ENCODE measurements at places on chromosomes 3 and 15.

GRCh38 chr3:195906865-195907683 lies 1.3 kb downstream of the TNK2 start:
- no peak for DNase-seq

DNA sequence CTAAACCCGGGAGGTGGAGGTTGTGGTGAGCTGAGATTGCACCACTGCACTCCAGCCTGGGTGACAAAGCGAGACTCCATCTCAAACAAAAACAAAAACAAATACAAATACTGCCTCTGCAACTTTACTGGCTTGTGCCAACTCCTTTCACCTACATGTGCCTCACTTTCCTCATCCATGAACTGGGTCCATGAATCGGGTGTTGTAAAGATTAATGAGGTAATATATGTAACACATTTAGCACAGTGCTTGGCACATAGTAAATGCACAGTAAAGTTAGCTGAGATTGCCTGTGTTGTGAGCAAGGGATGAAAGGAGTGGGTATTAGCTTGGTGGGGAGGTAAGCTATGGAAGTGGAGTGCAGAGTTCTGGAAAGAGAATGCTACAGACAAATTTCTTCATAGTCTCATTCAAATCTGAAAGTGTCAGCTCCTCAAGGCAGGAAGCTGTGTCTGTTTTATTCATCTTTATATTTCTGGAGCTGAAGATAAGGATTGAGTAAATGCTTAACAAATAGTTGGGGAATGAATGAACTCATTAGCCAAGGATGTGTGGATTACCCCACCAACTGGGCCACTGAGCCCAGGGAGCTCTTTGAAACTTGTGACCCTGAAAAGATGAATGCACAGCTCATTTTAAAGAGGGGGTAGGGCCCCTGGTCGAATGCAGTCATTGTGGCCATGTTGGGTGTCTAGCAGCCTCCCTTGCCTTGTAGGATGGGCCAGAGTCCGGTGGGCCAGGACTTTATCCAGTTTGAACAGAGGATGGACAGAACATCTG lies 7.7 kb upstream of the CDCP1 start:
- DNase-seq: no peak

GRCh38 chr3:39140341-39140971 lies 12.9 kb downstream of the CSRNP1 start:
- no peak for DNase-seq

DNA sequence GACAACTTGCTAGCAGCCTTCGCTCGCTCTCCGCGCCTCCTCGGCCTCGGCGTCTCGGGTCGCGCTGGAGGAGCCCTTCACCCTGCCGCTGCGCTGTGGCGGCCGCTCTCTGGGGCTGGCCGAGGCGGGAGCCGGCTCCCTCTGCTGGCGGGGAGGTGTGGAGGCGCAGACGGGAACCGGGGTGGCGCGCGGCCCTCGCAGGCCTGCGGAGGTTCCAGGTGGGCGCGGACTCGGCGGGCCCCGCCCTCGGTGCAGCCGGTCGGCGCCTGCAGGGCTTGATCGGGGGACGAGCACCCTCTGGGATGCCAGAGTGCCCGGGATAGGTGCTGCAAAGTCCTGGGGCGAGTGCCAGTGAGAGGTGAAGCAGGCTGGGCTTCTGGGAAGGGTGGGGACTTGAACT lies 989.9 kb downstream of the ROBO2 start:
- DNase-seq: no peak

DNA sequence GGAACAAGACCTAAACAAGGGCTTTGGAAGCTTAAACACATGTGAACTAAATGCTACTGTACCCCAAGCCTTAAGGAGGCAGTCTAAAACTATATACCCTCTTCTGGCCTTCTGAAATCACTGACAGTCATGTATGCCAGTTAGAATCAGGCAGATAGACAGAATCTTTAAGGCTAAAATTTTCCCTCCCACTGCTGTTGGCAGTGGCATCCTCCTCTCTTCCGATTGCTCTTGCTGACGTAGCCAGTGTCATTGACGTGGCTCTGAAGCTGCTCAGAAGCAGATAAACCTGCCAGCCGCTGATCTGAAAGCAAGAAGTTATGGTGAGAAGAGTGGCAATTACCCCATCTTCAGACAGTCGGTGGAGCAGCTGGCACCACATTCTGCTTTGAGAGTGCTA lies 3.3 kb downstream of the RYR3 start:
- no peak for DNase-seq

- DNase-seq: no peak
Observed at GRCh38 chr3:185330238-185330637, 32.7 kb upstream of the MAP3K13 start.

GRCh38 chr3:23288286-23288685 lies 85.2 kb downstream of the UBE2E2 start:
- DNase-seq: no peak

- DNase-seq: no peak
Observed at GRCh38 chr3:33664195-33664594, 53.9 kb downstream of the CLASP2 start.

GRCh38 chr15:31320022-31320421 lies 6.6 kb upstream of the KLF13 start:
- no peak for DNase-seq

GRCh38 chr3:78985981-78986380 lies 781.8 kb downstream of the ROBO1 start:
- DNase-seq: no peak

DNA sequence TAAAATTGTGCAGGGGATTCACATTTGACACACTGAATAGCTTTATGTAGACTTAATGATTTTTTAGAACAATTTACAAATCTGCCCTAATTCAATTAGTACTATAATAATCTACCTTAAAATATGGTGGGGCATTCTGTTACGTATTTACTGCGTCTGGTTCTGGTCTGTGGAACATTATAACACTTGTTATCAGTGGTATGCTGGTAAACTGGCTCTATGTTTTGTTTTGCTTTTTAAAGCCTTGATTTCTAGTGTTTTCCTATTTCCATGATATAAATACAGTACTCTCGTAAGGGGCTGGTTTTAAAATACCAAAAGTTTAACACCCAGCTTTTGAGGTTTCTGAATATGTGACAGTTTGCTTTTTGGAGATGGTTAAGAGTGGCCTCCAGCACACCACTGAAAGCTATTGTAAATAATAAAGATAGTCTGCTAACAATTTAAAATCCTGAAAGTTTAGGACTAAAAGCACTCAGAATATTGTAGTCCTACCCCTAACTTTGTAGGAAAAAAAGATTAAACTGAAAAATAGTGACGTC lies 65.6 kb upstream of the CD47 start:
- no peak for DNase-seq

GRCh38 chr3:55551644-55552043 lies 64.5 kb upstream of the WNT5A start:
- DNase-seq: no peak

GRCh38 chr15:91471468-91471867 lies 371.4 kb downstream of the SV2B start:
- no peak for DNase-seq

DNA sequence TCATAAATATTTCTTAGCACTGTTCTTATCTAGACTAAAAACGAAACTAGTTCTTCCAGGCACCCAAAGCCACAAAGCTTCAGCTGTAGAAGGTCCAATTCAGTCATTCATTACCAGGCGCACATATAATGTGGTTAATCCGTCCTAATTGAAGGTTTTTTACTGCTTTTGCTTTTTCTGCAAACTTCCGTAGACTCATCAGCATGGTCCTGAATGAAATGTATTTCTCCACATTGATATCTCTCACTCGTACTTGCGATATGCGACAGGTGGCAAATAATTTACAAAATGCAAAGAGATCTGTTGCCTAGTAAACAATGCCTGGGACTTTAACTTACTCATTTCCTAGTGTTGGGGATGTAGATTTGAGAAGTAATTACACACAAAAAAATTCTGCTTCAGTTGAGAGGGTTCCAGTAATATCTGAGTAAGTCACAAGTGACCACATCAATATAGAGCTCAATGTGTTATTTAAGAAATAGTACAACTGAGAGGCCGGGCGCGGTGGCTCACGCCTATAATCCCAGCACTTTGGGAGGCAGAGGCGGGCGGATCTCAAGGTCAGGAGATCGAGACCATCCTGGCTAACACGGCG lies 75.0 kb upstream of the MBNL1 start:
- no peak for DNase-seq

- no peak for DNase-seq
Observed at GRCh38 chr3:47909607-47910006, 106.6 kb downstream of the MAP4 start.

- DNase-seq: no peak
Observed at GRCh38 chr3:126083511-126083912, 412 bp downstream of the SLC41A3 start.

GRCh38 chr3:104879919-104880318 lies 486.8 kb upstream of the ALCAM start:
- DNase-seq: no peak

GRCh38 chr15:38873158-38873557 lies 308.5 kb upstream of the RASGRP1 start:
- DNase-seq: no peak

DNA sequence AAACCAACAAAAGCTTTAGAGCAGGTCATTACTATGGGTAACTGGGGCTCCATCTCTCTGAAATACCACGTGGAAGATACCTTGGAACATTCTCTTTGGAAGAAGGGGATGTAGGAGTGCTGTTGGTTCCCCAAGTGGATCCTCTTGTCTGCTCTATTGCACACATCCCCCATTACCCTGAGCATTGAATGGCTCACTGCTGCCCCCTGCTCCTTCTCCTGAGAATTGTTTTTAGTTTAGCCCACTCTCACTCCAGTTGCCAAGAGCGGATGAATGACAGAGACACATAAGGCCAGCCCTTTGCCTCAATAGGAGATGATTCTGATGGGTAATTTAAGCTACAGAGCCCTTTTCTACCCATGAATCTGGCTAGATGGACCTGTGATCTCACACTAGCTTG lies 135.6 kb upstream of the SUCLG2 start:
- peak; percentile 1 for DNase-seq

DNA sequence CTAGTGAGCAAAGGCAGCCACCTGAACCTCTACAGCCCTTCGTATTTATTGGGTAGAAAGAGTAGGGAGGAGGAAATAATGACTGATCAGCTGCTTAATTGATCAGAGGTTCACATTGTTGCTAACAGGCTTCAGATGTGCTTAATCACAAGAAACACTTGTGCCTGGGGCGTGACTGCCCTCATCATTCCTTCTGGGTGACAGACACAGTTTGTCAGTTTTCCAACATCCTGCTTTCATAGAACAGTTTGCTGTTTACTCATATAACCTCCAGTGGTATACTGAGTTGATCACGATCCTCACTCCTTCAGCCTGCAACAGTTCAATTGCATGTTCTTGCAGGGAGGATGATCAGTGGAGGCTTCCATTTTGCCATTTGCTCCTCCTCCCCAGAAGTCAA lies 13.6 kb upstream of the CASR start:
- DNase-seq: no peak

GRCh38 chr15:29170521-29170920 lies 99.1 kb downstream of the NSMCE3 start:
- DNase-seq: no peak

Measured in amniotic stem cell (primary cell).